ENCODE measurements at places on chromosomes 11 and 22.

DNA sequence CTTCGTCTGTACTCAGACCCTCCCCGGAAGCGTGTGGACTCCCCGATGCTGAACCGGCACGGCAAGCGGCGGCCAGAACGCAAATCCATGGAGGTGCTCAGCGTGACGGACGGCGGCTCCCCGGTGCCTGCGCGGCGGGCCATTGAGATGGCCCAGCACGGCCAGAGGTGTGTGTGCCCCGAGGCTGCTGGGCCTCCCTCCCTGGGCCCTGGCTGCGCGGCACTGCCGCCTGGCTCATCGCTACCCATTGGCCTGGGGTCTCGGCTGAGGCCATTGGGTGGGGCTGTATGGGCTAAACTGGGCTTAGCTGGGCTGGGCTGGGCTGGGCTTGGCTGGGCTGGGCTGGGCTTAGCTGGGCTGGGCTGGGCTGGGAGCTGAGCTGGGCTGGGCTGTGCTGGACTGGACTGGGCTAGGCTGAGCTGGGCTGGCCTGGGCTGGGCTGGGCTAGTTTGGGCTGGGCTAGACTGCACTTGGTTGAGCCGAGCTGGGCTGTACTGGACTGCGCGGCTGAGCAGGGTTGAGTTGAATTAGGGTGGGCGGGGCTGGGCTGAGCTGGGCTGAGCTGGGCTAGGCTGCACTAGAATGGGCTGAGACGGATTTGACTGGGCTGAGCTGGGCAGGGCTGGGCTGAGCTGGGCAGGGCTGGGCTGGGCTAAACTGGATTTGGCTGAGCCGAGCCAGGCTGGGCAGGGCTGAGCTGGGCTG lies 40.7 kb downstream of the MOB2 start:
- DNase-seq: no peak

- no peak for DNase-seq
These were observed 30.4 kb downstream of the RTN4R start for GRCh38 chr22:20237480-20238440.

DNA sequence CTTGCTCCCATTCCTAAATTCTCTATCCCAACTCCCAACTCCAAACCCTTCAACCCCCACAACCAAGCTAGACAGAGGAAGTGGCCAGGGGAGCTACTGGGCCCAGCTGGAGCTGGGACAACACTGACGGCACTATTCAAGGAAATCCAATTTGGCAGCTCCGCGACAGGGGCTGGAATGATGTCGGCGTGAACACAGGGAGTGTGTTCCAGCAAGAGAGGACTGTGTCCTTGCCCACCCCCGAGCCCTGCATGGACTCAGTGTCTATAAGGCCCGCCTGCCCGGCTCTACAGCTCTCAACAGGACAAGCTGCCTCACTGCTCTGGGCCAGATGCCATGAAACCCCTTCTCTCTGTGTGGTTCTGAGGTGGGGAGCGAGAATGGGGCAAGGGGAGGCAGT lies 11.3 kb downstream of the PCSK7 start:
- no peak for DNase-seq

DNA sequence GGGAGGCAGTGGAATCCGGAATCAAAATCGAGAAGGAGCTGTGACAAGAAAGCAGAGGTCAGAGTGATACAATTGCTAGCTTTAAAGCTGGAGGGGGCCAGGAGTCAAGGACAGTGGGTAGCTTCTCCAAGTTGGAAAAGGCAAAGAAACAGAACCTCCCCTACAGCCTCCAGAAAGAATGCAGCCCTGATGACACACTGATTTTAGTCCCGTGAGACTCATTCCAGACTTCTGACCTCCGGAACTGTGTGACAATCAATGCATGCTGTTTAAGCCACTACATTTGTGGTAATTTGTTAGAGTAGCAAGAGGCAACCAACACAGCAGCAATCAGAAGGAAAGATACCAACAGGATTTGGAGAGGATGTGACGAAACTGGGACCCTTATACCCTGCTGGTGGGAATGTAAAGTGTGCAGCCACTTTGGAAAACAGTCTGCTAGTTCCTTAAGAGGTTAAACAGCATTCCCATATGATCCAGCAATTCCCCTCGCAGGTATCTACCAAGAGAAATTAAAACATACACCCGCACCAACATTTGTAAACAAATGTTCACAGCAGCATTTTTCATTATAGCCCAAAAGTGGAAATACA lies 66.7 kb downstream of the DSCAML1 start:
- no peak for DNase-seq

- DNase-seq: no peak
These were observed 245.4 kb downstream of the BUD13 start for GRCh38 chr11:116527180-116527991.

GRCh38 chr11:65488273-65489034 lies 10.4 kb upstream of the MALAT1 start:
- no peak for DNase-seq

GRCh38 chr11:60482361-60482760 lies 10.2 kb upstream of the MS4A12 start:
- DNase-seq: no peak

GRCh38 chr22:31276426-31277167 lies 15.7 kb downstream of the PIK3IP1 start:
- no peak for DNase-seq

GRCh38 chr11:76240161-76240540 lies 33.8 kb upstream of the WNT11 start:
- DNase-seq: no peak

- no peak for DNase-seq
These were observed 36.9 kb downstream of the IGF2 start for GRCh38 chr11:2102132-2102882.

- no peak for DNase-seq
These were observed 14.2 kb downstream of the RANGAP1 start for GRCh38 chr22:41271787-41272186.

- DNase-seq: no peak
These were observed 11.6 kb downstream of the IGSF22 start for GRCh38 chr11:18714443-18714780.

DNA sequence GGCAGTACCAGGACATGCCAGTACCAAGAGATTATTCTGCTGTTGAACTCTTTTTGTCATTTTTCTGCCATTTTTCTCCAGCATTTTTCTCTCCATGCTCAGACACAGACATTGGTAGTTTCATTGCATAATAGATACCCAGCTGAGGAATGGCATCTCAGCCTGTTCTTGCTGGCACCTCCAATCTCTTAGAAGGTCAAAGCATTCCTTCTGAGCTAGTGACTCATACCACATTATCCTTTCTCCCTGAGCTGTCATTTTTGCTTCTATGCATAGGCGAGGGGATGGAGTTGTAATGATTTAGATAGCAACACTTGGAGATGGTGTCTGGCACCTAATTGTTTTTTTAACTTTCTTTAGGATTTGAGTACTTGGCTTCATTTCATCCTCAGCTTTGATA lies 321.1 kb downstream of the NELL1 start:
- no peak for DNase-seq

DNA sequence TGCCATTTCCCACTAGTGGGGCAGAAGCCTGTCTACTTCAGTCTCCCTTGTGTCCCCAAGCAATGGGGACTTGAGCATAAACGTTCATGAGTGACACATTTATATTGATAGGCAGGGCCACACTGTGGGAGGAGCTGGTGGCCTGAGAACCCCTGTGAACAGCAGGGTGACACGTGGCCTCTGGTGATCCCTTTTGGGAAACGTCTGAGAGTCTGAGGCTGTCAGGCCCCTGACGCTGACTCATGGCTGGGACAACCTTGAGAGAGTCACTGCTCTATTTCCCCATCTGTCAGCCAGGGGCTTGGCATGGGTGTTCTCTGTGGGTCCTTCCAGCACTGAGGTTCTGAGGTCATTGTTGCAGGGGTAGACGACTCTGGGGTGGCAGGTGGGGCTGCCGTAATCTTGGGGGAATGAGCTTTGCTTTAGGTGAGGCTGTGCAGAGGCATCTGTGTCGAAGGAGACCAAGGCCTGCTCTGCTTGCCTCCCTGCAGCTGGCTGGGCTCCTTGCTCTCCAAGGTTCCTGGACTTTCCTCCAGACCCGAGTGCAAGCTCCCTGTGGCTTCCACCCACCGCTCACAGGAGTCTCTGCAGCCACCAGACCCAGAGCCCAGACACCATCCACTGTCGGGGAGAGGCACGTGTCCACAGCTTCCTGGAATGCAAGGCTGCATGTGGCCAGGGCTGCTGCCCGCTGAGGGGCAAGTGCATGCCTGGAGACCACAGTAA lies 54.7 kb downstream of the SMIM38 start:
- DNase-seq: no peak

GRCh38 chr11:65911682-65912568 lies 6.9 kb downstream of the C11orf68 start:
- no peak for DNase-seq

GRCh38 chr11:92473736-92474135 lies 249.1 kb downstream of the FAT3 start:
- DNase-seq: no peak

GRCh38 chr11:62446091-62446490 lies 27.3 kb downstream of the SCGB1A1 start:
- no peak for DNase-seq

GRCh38 chr22:22800716-22801115 lies 86.9 kb upstream of the IGLL5 start:
- no peak for DNase-seq

GRCh38 chr11:70595452-70595851 lies 197.1 kb downstream of the CTTN start:
- no peak for DNase-seq

- DNase-seq: no peak
These were observed 88.5 kb downstream of the RNF169 start for GRCh38 chr11:74837191-74837590.

DNA sequence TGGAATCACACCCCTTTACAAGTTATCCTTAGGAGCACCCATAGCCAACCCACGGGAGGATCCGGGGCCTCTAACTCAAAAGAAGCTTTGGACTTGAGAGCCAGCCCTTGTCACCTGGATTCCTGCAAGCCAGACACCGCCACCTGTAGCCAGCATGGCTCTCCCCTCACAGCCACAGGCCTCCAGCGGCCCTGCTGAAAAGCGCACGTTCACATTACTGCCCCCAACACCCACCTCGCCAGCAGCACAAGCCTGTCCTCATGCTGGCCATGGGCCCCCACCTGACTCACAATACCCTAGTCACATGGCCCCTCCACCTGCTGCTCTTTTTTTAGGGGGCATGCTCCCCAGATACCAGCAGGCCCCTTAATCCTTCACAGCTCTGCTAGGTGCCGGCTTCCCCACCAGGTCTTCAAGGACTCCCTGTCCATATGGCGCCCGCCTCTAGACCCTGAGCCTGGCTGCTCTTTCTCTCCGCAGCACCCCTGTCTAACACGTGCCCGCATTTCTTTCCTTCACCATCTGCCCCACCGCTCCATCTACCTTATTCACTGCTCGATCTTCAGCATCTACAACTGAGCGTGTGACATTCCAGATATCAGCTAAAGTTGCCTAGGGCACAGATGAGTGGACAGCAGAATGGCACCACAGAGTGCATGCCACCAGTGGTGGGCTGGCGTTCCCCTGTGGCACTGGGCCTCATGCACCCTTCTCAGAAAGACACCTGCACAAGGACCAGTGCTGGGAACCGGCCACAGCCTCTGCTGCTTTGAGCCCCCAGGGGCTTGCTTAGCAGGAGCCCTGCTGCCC lies 6.6 kb downstream of the CARS1 start:
- no peak for DNase-seq

DNA sequence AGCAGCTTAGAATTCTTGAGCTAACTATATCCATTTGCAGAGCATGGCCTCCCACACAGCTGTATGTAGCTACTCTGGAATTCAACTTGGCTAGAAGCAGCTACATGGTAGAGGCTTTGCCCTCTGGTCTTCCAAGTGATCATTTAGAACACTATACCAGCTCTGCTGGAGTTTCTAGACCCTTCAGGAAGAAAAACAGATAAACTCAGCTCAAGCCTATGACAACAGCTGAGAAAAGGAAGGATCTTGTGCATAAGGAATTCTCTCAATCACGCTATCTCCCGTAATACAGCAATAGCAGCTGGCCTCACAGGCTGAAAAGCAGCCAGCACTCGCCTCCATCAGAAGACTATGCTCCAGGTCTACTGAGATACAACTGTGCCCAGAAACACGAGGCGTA lies 50.6 kb upstream of the APOA1 start:
- DNase-seq: no peak

- no peak for DNase-seq
These were observed 9.6 kb upstream of the SYT8 start for GRCh38 chr11:1825039-1825740.

- DNase-seq: no peak
These were observed 85.0 kb downstream of the ALX4 start for GRCh38 chr11:44224867-44225501.

GRCh38 chr11:92297567-92298553 lies 73.2 kb downstream of the FAT3 start:
- no peak for DNase-seq

GRCh38 chr11:30763951-30764350 lies 177.8 kb upstream of the MPPED2 start:
- DNase-seq: no peak

DNA sequence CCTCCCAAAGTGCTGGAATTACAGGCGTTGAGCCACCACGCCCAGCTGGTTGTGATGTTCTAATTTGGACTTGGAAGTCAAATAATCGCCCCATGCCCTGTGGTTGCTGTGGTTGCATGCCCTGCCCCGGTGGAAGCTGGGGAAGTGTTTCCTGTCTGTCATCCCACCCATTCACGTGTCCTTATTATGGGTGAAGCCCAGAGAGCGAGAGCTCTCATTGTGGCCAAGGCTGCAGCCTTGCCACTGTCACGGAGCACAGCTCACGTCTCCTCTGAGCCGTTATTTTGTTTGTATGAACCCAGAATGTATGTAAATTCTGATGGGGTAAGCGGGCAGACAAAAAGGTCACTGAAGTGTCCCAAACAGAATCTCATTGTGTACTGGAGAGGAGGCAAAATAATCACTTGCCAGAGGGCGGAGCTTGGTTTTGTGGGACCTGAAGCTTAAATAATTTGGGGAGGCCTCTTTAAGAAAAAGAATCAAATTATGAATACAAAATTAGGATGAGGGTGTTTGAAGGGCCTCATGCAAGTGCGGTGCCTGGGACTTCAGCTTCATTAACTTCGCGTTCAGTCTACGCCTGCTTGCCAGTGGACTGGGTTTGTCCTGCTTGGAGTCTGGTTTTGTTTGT lies 25.8 kb upstream of the TREH start:
- no peak for DNase-seq

GRCh38 chr11:85889676-85890579 lies 34.7 kb downstream of the CCDC83 start:
- no peak for DNase-seq

DNA sequence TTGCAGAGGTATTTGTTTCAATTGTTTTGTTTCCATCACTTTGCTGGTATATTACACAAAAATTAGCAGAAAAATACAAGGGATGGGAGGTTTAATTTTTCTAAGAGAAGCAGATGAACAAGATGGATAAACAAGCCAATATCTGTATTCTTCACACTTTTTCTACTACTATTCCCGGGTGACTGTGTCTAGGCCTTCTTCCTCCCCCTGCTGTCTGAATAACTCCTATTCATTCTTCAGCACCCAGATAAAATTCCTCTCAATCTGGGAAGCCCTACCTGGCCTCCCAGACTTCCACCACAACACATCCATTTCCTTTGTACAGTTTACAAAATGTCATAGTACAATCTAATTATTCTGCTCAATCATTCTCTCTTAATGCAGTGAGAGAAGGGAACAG lies 666.6 kb upstream of the TENM4 start:
- no peak for DNase-seq
